Putamen (tissue), 1 donor: ENCODE measurements at places on chromosomes 11 and 22.

DNA sequence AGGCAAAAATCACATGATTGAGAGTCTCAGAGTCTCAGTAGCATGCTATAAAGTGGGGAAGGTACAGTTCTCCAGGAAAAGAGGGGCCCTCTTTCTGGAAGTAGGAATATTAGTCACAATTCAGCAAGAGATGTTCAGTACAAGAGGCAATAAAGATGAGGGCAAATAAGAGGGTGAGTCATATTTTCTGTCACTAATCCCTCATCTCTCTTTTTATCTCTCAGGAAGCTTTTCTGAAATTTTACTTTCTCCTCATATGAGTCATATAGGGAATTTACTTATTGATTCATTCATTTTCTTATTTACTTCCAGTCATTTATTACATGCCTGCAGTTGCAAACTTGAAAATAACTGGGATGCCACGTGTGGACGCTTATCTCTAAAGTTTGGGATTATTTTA, 3.4 kb upstream of the NXPE1 start:
- no peak for DNase-seq

DNA sequence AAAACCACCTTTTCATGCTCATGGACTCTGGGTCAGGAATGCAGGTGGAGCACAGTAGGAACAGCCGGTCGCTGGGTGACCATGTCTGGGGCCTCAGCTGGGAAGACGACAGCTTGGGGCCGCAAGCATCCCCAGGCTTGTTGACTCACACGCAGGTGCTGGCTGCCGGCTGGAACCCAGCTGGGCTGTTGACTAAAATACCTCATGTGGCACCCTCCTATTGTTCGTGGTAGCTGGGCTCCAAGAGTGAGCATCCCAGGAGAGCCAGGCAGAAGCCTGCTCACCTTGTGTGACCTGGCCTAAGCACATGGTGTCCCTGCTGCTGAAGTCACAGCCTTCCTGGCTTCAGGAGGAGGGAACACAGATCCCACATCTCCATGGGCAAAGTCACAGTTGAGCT, 9.4 kb downstream of the DPP3 start:
- no peak for DNase-seq

GRCh38 chr22:27153386-27153785, 496.0 kb downstream of the MIAT start:
- DNase-seq = no peak

GRCh38 chr11:117074119-117074518, 24.1 kb downstream of the SIK3 start:
- no peak for DNase-seq

DNA sequence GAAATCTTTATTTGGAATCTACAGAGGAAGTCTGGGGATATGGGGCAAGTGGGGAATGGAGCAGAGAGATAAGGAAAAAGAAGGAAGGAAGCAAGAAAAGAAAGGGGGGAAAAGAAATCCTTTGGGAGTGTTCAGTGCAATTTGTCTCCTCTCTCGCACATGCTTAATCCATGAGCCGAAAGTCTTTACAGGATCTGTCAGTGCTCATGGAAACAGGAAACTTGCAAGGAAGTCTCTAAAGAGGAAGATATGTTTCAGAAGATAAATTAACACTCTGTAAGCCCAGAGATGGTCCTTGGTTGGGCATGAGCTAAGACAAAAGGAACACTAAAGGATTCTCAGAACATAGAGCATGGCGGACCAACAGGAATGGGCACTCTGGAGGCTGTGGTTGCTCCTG, 47.9 kb upstream of the FLI1 start:
- no peak for DNase-seq

- no peak for DNase-seq
Observed at GRCh38 chr11:69644071-69644961, 3.4 kb downstream of the CCND1 start.
